ENCODE measurements at places on chromosomes 7 and 10.

DNA sequence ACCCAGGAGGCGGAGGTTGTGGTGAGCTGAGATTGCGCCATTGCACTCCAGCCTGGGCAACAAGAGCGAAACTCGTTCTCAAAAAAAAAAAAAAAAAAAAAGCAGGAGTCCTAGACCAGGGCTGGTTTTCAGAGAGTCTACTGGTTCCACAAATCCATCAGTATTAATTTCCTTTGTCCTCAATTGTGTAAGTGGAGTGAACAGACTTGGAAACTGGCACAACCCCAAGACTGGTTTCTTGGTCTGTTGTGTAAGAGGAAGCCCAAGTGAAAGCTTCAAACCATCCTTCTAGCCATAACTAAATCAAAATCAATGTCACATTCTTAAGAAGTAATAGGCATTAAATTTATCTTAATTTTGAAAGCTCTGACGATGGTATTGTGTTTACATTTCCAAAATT is 213.6 kb downstream of the DGKI start:
- no peak for DNase-seq

DNA sequence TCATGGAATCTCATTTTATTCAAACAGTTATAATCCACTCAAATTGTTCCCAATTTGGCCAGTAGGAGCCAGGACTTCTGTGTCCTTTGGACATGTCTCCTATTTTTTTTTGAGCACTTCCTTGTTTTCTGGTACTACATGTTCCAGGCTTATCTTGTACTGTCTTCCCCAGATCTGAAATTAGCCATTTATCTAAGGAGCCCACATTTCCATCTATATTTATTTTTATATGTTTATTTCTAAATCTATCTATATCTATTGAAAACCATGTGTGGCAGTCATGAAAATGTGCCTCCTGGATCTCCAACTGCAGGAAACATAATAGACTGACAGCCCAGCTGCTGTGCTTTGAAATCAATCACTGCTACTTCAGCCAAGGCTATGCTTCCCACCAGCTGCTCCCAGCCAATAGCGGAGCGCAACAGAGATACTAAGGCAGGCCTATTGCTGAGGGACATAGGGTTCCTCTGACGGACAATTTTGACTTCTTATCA is 147.1 kb downstream of the LRRC4 start:
- DNase-seq = no peak

- no peak for DNase-seq
Measured at GRCh38 chr10:102219370-102219769, 6.7 kb upstream of the ELOVL3 start.

DNA sequence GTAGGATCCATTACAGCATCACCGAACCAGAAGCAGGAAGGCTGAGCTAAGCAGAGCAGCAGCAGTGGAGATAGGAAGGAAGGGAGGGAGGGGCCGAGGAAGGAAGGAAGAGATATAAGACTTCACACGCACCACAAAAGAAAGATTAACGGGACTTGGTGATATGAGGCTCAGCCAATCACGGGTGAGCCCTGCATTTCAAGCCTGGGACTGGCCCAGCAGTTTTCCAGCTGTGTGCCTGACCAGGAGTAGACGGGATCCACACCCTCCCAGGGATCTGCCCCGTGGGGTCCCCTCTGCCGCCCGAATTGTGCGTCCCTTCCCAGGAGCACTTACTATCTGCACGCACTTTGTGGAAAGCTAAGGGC is 16.2 kb downstream of the ATG9B start:
- DNase-seq = no peak

DNA sequence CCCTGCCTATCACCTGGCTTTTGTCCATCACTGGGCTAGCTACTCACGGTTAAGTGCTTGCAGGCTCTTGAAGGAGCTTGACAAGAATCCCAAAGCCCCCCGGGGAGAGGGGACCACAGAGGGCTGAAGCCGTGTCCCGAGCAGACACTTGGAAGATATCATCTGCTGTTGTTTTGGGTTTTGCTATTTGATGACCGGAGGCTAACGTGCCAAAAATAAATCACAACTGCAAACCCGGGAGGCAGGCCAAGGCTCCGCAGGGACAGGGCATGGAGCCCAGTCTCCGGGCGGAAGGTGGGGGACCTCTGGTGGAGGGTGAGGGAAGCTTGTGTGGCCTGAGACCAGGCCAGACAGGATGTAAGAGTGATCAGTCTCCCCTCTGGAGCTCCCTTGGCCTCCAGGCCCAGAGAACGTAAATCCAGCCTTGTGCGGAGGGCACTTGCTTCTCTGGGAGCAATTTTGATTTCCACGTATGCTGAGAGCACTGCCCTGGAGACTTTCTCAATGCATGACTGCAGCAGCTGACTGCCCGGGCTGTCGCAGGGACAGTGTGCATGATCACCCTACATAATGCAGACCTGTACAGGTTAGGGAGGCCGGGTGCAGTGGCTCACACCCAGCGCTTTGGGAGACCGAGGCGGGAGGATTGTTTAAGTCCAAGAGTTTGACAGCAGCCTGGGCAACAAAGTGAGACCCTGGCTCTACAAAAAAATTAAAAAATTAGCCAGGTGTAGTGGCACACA is at the start of gene PHKG1:
TSS of gene PHKG1 (minus strand) at position 164 of the 743 bp plus-strand sequence. CDS start 4,011 bp downstream, outside the sequence.
- DNase-seq = no peak

- DNase-seq = no peak
Measured at GRCh38 chr10:35637462-35637861, 4.6 kb downstream of the FZD8 start.

DNA sequence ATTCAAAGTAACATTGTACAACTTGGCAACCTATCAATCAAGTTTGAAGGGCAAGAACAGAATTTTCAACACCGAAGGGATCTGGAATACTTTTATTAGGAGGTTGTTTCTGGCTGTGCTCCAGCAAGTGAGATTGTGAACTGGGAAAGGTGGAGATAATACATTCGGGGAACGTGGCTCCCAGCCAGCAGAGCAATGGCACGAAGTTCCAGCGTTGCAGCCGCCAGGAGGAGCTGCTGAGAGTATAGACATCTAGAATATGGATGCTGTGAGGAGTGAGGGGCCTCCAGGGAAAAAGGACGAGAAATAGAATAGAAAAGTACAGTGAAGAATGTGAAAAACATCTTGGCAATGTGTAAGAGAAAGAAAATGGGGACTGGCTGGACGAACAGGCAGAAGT is 69.5 kb downstream of the TCERG1L start:
- DNase-seq = no peak

DNA sequence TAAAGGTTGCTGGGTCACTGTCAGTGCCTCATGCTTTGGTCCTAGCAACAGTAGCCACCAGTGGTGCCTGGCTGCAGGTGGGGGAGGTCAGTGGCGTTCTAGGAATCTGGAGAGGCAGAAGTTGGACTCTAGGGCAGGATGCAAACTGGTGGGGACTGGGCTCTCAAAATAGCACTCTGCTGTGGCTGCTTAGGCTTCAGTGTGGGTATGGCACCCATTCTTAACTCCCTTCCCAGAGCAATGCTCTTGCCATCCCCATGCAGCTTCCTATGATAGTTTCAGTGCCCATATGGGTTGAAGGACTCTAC is 330.8 kb downstream of the PCDH15 start:
- DNase-seq = no peak

DNA sequence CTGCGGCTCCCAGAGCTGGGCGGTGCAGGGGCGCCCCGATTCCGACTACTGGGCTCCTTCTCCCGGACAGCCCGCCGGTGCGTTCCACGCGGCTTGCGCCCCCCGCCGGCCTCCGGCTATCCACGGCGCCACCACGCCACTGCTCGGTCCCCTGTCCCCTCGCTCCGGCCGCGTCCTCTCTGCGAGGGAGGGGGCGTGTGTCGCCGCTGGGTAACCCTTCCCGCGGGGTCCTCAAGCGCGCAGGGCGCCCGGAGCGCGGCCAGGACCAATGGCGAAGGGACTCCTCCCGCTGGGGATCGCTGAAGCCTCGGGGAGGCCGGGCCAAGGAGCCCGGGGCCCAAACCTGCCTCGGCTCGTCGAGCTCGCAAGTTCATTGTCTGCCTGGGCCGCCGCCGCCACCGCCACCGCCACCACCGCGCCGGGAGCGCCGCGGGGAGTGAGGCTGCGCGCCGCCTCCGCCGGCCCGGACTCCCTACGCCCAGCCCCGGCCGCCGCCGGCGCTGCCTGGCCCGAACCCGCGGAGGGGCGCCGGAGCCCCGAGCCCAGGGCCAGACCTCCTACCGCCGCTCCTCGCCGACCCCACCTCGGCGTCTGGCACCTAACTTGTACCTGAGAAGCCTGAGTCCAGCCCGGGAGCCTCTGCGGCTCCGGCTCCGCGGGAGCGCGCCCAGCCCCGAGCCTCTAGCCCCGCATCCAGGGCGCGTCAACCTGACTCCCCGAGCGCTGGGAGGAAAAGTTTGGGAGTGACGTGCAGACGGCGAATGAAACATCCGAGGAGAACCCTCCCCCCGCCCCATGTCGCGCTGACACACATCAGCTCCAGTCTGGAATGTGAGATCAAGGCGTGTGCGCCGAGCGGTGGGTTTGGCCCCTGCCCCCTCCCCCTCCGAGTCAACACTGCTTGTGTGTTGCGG is at the start of gene CHST15:
TSS of gene CHST15 (minus strand) at position 739 of the 914 bp plus-strand sequence. CDS start 47,386 bp downstream, outside the sequence.
- DNase-seq = no peak

- no peak for DNase-seq
Measured at GRCh38 chr7:29917641-29918040, 72.0 kb downstream of the SCRN1 start.

DNA sequence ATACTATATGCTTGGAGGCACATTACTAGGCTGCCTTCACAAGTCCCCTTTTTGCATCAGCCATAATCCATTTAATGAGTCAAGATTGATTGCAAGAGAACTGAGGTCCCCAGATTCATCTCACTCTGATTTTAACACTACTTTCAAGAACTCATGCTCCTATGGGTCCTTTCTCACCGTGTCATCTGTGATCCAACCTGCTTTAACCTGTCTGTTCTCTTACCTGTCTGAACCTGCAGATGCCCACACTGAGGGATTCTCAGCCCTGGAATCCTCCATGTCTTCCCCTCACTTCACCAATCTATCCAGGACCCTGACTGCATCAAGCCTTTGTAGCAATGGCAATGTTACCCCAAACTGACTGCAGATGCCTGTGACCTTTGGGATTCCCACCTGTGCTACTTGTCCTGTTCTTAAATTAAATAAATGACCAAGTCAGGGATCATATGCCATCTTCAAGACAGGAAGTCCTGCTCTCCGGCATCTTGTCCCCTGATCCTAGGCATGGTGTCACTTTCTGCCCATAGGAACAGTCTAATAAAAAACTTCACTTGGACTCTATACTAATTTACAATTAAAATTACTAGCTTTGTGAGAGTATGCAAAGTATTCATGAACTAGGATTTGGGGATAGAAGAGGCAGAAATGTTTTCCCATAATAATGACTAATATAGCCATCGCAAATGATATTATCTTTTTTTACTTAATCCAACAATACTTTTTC is 25.9 kb upstream of the GOT1 start:
- no peak for DNase-seq

DNA sequence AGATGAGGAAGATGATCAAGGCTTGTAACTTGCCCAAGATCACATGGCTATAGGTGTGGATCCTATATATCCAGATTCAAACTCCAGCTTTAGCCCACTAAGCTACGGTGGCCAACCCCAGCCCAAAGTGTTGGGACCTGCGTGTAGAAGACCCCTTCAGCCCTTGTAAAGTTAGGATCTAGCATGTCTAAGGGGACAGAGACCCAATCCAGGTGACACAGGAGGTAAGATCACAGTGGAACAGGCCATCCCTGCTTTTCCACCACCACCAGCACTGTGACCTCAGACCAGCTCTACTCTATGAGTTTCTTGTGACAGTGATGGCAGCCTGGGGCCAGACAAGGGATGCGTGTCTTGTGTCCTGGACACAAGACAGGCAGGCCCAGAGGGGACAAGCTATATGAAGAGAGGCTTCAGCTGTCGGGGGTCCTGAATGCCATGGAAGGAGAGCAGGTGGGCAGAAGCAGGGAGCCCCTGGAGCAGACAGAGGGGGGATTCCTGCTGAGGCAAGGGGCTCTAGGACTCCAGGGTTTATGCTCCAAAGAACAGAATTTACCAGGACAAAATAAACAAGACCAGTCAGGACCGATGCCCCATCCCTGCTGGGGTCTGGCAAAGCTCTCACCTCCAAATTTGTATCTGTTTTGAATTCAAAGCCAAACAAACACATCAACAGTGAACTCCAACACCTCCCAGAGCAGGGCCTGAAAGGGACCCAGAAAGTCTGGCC is 10.4 kb downstream of the GPRIN2 start:
- DNase-seq = no peak

- DNase-seq = no peak
Measured at GRCh38 chr10:34667177-34667576, 147.9 kb downstream of the PARD3 start.

DNA sequence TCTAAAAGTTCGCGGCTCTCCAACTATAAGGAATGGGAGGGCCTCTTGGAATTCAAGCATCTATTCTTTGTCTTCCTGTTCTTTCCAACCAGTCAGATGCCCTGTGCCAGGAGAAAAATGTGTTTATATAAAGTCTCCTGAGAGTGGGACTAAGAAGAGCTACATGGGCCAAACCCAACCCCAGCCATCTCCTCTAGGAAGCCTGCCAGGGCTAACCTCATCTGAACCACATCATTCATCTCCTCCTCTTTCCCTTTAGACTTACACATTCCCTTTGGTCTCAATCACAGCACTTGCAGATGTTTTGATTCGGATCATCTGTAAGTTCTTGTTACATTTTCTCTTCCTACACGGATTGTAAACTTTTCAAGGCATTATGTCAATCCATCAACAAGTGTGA is 62.6 kb downstream of the DOCK4 start:
- no peak for DNase-seq

GRCh38 chr7:47170516-47170915 is 411.4 kb downstream of the TNS3 start:
- DNase-seq = no peak

DNA sequence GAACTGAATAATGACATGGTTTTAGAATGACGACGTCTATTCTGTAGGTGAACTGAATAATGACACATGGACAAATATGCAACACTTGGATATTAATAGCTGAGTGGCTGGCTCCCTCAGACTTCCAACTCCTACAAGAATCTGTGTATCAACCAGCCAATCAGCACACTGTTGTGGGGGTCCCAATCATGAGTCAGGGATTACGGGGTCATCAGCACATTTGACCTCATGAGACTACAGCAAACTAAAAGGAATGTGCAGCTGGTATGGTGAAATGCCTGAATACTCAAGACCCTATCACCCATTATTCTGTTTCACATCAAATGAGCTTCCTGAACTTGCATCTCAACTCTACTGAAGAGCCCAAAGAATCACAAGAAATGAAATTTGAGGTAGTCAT is 192.5 kb downstream of the ANK3 start:
- DNase-seq = no peak

GRCh38 chr7:14899030-14899429 is 3.5 kb downstream of the DGKB start:
- no peak for DNase-seq

GRCh38 chr10:51117794-51118193 is 43.5 kb downstream of the PRKG1 start:
- DNase-seq = no peak

DNA sequence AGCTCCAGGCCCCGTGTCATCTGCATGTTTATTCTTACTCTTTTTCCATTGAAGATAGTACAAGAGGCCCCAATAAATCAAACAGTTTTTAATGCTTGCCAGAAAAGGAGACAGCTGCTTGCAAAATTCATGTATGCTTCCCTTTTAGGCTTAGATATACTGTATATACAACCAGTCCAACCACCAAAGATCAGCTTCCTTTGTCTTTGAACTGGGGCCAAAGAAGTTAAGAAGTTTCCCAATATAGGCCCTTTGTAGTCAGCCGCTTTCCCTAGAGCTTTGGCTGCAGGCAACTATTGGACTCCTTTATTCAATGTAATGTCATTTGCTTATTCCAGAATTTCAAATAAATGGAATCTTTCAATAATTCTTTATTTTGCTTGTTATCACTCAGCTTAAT is 1395.0 kb downstream of the GATA3 start:
- no peak for DNase-seq

GRCh38 chr10:87862679-87863052 is 667 bp downstream of the KLLN start:
- DNase-seq = no peak
